Right cardiac atrium (tissue), 5 donors: ENCODE measurements at places on chromosomes 13 and 19.

DNA sequence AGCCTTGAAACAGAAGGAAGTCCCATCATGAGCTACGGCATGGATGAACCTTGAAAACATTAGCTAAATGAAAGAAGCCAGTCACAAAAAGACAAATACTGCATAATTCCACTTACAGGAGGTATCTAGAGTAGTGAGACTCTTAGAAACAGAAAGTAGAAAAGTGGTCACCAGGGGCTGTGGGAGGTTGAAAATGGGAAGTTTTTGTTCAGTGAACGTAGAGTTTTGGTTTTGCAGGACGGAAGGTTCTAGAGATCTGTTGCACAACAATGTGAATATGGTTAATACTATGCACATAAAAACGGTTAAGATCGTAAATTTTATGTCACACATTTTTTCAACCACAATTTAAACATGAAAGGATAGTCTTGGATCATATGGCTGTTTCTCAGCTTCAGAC, 11.9 kb upstream of the SLC10A2 start:
- no peak for DNase-seq

- no peak for DNase-seq
Measured at GRCh38 chr13:93655154-93655553, 428.5 kb downstream of the GPC6 start.

- no peak for DNase-seq
Measured at GRCh38 chr13:95470574-95471366, 81.8 kb upstream of the CLDN10 start.

DNA sequence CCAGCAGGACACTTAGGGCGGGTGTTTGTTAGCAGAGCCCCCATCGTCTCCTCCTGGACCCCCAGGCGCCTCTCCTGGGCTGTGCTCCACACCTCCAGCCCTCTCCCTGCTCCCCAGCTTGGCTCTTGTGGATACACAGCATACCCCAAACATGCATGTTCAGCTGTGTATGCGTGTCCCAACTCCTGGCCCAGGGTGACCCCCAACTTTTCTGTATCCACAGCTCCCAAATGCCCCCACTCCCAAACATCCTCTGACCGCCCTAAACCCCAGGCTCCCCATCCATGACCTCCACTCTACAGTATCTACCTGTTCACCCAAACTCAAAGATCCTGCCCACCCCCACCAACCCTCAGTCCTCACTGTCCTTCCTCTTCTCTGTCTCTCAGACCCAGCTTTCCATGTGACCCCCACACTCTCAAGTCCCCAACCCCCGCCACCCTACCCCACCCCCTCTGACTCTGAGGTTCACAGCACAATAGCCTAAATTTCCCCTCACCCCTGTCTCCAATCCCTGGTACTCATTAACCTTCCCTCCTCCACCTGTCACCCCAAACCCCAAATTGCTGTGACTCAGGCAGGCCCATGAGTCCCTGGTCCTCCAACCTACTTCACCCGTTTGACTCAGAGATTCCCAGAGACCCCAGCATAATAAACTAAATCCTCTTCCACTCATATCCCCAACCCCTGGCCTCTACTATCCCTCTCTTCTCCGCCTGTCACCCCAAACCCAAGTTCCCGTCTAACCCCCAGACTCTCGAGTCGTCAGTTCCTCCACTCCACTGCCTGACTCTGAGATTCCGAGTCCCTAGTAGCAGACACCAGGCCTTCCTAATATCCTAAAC, 968 bp downstream of the UBE2M start:
- DNase-seq: no peak

- no peak for DNase-seq
Measured at GRCh38 chr13:34066344-34066743, 248.4 kb downstream of the RFC3 start.

DNA sequence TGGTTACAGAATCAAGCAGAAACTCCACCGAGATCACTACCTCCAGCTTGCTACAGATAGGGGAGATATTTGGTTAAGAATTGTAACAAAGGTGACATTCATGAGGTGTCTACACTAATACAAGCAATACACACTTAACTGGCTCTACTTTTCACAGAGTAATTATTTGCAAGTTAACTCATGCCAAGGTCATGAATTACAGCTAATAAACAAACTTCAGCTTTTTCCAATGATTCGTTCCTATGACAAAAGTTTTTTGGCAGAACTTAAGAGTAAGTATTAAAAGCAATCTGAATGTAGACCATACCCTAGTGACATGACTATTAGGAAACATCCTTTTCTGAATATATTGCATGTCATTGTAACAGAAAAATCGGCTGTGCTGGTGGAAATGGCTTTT, 72.1 kb downstream of the LHFPL6 start:
- DNase-seq: no peak

- no peak for DNase-seq
Measured at GRCh38 chr13:99695857-99696256, 194.6 kb downstream of the TM9SF2 start.

DNA sequence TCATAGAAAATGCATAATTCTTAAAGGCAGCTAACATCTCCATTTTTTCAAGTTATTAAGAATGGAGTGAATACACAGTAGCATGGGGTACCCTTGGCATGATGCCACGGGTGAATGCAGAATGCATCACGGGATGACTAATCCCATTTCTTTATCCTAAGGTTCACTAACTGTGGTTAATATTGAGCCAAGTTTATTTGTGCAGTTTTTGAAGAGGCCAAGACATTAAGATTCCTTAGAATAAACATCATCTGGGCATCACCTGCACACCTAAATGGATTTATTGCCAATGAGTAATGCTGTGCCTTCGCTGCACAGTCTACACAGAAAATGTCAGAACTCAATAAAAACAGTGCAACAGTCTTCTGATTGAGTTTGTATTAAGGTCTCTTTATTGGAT, 333.1 kb downstream of the GPC6 start:
- no peak for DNase-seq

GRCh38 chr13:50401049-50401505, 385.8 kb downstream of the KCNRG start:
- no peak for DNase-seq

- DNase-seq: no peak
Measured at GRCh38 chr13:24184265-24184841, 23.8 kb downstream of the SPATA13 start.

DNA sequence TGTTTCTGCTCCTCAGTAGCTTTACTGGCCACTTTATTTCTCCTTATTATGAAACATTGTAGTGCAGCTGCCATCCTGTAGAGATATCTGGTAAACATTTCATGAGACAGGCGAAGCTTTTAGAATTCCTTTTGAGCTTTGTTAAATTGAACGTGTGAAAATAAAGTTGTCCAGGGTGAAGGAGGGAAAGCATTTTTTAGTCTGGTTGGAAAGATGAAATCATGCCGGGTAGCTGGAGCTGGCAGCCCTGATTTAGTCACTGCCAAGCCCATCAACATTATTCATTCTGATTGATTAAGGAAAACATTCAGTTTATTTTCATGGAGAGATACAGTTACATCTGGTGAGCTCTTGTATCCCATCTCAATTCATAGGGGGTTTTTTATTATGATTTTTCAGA, 326.2 kb upstream of the GPC6 start:
- no peak for DNase-seq

DNA sequence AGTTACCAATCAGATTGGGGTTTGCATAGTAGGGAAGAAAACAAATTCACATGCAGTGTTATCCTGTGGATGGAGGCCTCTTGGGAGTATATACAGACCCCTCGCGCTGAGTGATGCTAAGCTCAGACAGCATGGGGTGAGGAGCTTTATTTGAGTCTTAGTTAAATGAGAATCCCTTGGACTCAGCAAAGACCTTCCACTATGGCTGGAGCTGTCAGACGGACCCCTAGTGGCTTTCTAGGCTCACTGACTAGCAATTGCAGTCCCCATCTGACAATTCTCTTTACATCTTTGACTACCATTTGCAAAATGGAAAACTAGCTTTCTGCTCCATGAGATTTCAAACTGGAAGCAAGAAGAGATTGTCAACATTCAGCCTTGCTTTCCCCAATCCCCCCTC, 90.4 kb downstream of the STOML3 start:
- DNase-seq: no peak

GRCh38 chr13:109332506-109333499, 453.6 kb downstream of the IRS2 start:
- no peak for DNase-seq

- DNase-seq: no peak
Measured at GRCh38 chr13:112350300-112350699, 25.9 kb upstream of the SPACA7 start.

- peak; percentile 67 for DNase-seq
Measured at GRCh38 chr13:76829572-76830327, 56.5 kb downstream of the KCTD12 start.

DNA sequence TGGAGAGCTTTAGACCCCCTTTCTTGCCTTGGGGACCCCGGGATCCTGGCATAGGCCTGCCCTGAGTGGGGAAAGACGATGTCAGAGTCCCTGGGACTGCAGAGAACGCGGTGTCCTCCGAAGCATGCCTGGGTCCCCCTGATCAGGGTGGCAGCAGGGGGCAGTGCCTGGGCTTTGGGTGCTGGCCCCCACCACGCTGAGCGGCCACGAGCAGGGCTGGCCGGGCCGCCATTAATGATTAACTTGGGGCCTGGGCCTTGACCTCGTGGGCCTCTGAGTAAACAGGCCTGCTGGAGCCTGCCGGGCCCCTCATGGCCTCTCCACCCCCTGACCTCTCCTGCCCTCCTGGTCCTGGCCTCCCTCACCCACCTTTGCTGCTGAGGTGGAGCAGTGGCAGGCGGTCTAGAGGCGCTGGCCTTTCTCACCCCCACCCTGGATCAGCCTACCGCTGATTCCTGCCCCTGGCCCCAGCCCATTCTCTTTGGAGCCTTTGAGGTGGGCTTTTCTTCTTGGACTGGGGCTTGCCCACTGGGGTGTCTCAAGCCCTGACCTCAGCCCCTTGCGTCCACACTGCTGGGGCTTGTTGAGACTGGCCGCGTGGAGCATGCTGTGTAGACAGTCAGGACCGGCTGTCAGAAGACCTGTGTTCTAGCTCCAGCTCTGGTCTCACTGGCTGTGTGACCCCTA, 26.3 kb downstream of the CEBPA start:
- peak; percentile 20 for DNase-seq

DNA sequence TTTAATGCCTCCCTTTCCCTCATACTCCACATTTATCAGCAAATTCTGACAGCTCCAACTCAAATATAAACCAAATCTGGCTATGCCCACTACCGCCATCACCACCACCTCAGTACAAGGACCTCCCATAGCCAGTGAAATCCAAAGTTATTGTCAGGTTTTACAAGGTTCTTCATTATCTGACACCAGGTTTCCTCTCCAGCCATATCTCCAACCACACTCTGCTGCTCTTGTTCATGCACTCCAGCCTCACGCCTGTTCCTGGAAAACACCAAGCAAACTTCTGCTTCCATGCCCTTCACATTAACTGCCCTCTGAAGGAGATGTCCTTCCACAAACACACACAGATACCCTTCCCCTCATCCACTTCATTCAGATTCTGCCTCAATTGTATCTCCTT, 102.2 kb upstream of the MIR17HG start:
- DNase-seq: no peak

DNA sequence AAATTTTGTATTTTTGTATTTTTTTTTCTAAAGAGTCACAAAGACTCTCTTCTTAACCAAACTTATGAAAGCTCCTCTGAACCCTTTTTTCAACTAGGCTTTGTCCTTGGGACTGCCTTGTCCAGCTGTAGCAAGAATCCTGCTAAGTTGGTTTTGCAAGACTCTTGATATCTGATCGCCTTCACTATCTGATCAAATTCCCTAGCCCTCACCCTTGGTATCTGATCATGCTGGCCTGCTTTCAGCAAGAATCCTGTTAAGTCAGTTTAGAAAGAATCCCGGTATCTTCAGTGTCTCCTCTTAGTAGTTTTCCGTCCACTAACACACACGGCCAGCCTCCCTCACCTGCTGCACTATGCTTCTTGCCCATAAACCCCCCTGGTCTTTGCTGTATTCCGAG, 1.9 kb upstream of the SIGLEC5 start:
- DNase-seq: no peak

GRCh38 chr13:98261165-98261702, 84.2 kb upstream of the RNF113B start:
- DNase-seq: no peak

- DNase-seq: no peak
Measured at GRCh38 chr19:35052599-35053190, 11.2 kb downstream of the HPN start.

- DNase-seq: no peak
Measured at GRCh38 chr19:18718015-18718526, 34.6 kb downstream of the CRTC1 start.

DNA sequence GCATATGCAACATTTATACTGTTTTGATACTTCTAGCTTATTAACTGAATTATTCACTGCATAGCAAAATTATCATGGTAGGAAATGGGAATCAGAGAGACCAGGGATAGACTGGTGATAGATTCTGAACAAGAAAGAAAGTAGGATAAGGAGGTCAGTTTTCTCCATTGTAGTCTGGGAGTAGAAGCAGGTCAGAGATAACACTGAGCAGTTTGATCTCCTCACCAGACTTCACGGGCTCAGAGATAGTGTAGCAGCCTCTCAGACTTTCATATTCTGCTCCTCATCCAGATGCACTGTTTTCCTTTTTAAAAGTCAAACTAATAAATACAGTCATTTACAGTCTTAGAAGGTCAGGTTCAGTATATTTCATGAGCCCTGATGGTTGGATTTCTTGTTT, 56.0 kb upstream of the MYO16 start:
- no peak for DNase-seq

GRCh38 chr19:55461974-55462626, 658 bp upstream of the ISOC2 start:
- peak; percentile 75 for DNase-seq

DNA sequence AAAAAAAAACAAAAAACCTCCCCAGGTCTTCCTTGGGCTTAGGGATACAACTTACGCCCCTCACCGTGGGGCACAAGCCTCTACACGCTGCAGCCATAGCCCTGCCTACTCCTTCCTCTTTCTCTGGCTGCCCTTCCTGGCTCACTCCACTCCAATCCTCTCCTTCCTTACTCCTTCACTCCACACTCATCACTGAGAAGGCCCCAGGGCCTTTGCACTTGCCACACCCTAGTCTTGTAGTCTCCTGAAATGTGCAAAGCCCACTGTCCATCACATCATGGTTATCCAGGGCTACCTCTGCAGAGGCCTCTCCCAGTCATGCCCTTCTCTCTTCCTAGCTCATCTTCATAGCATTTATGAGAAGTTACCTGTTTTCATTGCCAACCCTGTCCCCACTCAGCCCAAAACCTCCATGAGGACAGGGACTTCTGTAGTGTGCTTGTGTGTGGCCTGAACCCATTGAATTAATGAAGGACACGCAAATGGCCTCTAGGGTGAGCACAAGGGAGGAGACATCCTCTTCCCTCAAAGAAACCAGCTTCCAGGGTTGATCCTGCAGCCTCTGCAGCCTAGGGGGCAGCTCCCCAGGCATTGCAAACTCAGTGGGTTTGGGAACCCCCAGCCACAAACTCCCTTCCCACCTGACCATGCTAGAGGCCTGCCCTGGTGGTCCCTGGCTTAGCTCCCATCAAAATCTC, 7.9 kb upstream of the HSH2D start:
- no peak for DNase-seq
